ENCODE measurements at places on chromosomes 13 and 19.

DNA sequence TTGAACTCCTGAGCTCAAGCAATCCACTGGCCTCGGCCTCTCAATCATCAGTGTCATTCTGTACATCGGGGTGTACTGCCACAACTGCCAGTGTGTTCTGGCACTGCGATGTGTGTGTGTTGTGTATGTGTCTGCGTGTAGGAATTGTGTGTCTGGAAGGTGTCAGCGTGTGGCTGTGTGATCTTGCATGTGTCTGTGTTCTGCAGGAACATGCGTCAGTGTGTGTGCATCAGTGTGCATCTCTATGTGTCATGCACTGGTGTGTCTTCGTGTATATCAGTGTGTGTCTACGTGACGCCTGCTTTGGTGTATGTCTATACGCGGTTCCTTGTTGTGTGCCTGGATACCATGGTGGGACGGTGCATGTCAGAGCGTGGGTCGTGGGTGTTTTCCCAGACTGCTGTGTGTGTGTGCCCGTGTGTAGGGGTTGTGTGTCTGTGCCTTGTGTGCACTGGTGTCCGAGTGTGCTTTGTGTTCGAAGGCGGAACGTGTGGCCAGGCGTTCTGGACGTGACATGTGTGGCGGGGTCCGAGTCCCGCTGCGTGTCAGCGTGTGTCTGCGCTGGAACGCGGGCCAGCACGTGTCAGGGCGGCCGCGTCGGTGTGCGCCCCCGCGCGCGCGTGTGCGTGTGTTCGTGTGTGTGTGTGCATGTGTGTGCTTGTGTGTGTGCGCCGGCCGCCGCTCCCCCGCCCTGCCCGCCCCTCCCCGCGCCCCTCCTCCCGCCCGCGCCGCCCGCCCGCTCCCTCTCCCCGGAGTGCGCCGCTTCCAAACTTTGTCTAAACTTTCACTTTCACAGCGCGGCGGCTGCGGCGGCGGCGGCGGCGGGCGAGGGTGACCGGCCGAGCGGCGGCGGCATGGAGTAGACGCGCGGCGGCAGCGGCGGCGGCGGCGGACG lies at the start of gene NFIX:
NFIX (plus strand) TSS at position 775 of the 895 bp plus-strand sequence. CDS start 363 bp downstream, outside the sequence.
- peak; percentile 52 for DNase-seq

- no peak for DNase-seq
Observed at GRCh38 chr19:12647490-12648071, 19.0 kb downstream of the MAN2B1 start.

- no peak for DNase-seq
Observed at GRCh38 chr13:23320926-23321534, 112.5 kb downstream of the SACS start.

DNA sequence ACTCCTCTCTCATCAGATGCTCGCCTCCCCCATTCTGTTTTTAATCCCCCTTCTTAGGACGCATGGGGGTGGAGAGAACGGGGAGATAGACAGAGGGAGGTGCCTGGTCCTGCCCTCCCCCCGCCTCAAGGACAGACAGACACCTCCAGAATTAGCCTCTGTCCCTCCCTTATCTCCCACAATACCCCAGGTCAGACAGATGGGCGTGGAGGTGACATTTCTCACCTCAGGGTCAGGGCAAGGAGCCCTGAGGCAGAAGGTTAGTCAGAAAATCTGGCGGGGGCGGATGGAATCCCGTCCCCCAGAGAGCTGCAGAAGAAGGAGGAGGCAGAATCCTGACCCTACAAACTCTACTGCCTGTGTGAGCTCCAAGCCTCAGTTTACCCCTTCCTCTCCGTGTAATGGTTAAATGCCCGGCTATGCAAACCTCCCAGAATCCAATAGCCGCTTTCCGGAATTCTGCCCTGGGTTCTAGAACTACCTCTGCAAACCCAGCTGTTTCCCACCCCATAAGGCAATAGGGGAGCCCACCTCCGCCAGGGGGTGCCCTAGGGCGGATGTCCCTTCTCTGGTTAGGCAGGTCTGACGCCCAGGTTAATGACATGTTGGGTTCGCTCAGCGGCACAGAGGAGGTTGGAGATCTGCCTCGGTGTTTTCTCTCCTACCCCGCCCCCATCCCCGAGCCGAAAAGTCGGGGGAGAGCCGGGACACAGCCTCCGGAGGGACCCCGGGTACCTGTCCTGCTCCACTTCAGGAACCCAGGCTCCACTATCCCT lies 900 bp downstream of the PPP1R13L start:
- peak; percentile 48 for DNase-seq

- peak; percentile 35 for DNase-seq
Observed at GRCh38 chr13:52128714-52129700, at the start of gene NEK5. NEK5 (minus strand) TSS chr13:52129073; CDS start chr13:52127482, 1,591 bp downstream.
